ENCODE measurements at places on chromosomes 11 and 22. TPM values are rescaled to one million over a fixed set of nuclear protein-coding genes. Genes with fewer than 3 reads are reported as not detected.
A peak's percentile ranks its signal among the peaks of the same experiment; 100 is the strongest.

- H3K4me1 ChIP-seq: no peaks in the 10 kb centered on the region
- H3K36me3 ChIP-seq: no peaks in the 10 kb centered on the region
- H3K4me3 ChIP-seq: no peak overlapping the region
- H3K27me3 ChIP-seq: peaks cover 2% of the 10 kb centered on the region
- no peak overlapping the region for H3K27ac ChIP-seq
- DNase-seq: no peak
Observed at GRCh38 chr22:19680911-19681862, 33.1 kb upstream of the SEPTIN5 start.

DNA sequence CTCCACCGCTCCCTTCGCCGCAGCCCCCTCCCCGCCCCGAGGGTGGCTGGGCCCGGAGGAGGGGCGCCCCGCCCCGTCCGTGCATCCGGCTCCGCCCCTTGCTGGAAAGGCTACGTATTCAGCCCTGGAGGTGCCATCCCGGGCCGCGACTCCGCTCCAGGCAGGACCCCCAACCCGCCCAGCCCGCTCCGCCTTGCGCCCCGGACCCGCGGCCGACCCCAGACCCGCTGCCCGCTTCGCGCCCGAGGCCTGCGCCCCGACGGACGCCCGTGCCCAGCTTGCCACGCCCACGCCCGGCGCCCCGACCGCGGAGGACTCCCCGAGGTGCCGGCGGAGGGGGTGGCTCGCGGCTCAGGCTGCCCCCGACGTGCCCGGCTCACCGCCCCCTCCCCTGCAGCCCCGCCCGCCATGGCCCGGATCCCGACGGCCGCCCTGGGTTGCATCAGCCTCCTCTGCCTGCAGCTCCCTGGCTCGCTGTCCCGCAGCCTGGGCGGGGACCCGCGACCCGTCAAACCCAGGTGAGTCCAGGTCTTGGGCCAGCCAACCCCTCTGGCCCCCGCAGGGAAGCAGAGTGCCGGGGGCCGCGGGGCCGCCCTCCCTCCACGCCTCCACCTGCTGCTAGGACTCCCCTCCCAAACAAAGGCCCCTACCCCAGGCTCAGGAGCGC lies at the start of gene ADM2:
Gene ADM2 (plus strand): TSS at position 104 of the 667 bp plus-strand sequence. CDS start 305 bp downstream, at position 409.
- H3K4me1 ChIP-seq: peaks cover 14% of the 10 kb centered on the region
- H3K4me3 ChIP-seq: peak within 1 kb of the TSS; percentile 52
- no peak within 1 kb of the TSS for H3K27ac ChIP-seq
- H3K27me3 ChIP-seq: peaks cover 29% of the 10 kb centered on the region

DNA sequence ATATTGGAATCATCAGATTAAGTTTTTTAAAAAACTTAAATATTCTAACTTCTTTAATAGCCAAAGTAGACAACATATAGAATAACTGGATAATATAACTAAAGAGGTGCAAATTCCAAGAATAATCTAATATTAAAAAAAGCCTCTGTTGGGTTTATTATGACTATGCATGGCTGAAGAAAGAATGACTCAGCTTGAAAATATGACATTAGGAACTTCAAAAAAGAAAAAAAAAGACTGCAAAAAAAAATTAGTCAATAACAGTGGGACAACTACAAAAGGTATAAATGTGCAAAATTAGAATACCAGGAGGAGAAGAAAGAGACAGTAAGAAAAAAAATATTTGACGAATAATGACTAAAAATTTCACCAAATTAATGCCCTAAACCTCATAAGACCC lies 1178.0 kb downstream of the JRKL start:
- H3K27me3 ChIP-seq: no peaks in the 10 kb centered on the region
- H3K4me1 ChIP-seq: no peaks in the 10 kb centered on the region
- DNase-seq: no peak
- no peak overlapping the region for H3K27ac ChIP-seq

- H3K27ac ChIP-seq: no peak overlapping the region
- no peaks in the 10 kb centered on the region for H3K4me1 ChIP-seq
- H3K4me3 ChIP-seq: no peak overlapping the region
- H3K27me3 ChIP-seq: no peaks in the 10 kb centered on the region
- H3K36me3 ChIP-seq: no peaks in the 10 kb centered on the region
- DNase-seq: no peak
Observed at GRCh38 chr22:24101966-24102365, 79.3 kb upstream of the SUSD2 start.

GRCh38 chr11:128830290-128831173 lies 36.6 kb downstream of the KCNJ1 start:
- H3K4me3 ChIP-seq: no peak overlapping the region
- no peak overlapping the region for H3K27ac ChIP-seq
- no peaks in the 10 kb centered on the region for H3K4me1 ChIP-seq

DNA sequence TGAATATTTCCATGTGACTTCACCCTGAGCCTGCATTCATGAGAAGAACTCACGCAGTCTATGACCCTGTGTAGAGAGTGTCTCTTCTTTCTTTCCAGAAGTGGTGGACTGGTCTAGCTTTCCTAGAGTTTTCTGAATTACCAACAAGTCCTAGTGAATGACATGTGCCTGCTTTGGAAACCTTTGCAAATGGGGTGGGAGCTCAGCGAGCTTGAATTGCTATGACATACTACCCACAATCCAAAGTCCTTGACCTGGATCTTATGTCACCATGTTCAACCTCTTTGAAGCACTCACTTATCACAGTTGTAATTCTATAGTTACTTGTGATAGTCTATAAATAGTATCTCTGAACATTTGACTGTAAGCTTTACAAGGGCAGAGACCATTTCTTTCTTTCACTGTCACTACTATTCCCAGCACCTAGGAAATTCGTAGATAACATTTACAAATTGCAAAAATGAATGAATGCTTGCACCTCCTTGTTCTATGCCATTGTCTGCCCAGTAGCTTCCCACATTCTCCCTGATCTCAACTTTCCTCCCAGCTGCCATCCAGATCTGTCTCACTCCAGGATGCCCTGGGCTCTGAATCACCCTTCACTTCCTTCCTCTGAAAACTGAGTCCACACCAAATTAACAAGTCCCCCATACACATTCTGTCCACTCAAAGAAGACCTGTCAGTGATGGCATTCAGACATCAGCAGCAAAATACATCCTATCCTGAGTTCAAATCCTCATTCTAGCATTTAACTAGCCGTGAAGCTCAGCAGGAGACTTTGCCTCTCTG lies 201.9 kb upstream of the SESN3 start:
- H3K36me3 ChIP-seq: no peaks in the 10 kb centered on the region
- no peaks in the 10 kb centered on the region for H3K4me1 ChIP-seq
- H3K4me3 ChIP-seq: no peak overlapping the region
- H3K27me3 ChIP-seq: no peaks in the 10 kb centered on the region

DNA sequence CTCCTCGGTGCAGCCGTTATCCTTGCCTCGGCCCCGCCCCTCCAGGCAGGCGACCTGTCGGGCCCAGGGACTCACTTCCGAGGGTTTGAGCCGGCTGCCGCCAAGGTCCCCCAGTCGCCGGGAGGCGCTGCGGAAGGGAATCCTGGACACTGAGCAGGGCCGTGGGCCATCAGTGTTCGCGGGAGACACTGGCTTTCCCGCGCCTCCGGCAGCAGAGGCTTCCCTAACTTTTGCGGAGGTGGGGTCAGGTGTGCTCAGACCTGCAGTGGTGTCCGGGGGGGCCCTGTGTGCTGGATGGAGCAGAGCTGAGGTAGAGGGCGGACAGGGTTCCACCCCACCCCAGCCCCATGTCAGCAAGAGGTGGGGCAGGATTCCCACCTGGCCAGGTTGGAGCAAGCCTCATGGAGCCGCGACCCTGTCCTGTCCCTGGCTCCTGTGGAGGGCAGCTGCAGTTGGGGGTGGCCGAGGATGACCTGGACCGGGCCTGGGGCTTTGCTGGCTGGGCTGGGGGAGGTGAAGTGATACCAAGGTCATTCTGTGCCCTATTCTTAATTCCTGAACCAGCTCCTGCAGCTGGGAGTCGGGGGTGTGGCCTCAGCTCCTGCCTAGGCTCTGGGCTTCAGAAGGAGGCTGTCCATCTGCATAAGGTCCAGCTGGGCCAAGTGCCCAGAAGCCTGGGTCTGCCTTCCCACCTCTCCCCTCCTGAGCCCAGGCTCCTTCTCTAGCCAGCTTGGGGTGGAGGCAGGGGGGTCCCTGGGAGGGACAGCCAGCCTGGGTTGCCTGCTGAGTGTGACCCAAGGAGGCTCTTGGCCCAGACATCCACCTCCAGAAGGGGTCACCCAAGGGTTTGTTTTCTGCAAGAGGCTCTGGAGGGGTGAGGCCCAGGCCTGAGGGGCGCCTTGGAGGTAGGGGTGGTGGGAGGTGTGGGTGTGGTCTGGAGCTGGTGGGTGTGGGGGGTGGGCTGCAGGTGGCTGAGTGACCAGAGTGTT lies 8.4 kb downstream of the TSPAN4 start:
- no peaks in the 10 kb centered on the region for H3K36me3 ChIP-seq
- no peak for DNase-seq
- H3K27me3 ChIP-seq: peaks cover 4% of the 10 kb centered on the region
- H3K4me1 ChIP-seq: peaks cover 29% of the 10 kb centered on the region
- H3K4me3 ChIP-seq: no peak overlapping the region

- H3K27me3 ChIP-seq: no peaks in the 10 kb centered on the region
- no peak overlapping the region for H3K27ac ChIP-seq
- no peak overlapping the region for H3K4me3 ChIP-seq
Observed at GRCh38 chr22:46842606-46843005, 80.2 kb downstream of the TBC1D22A start.

DNA sequence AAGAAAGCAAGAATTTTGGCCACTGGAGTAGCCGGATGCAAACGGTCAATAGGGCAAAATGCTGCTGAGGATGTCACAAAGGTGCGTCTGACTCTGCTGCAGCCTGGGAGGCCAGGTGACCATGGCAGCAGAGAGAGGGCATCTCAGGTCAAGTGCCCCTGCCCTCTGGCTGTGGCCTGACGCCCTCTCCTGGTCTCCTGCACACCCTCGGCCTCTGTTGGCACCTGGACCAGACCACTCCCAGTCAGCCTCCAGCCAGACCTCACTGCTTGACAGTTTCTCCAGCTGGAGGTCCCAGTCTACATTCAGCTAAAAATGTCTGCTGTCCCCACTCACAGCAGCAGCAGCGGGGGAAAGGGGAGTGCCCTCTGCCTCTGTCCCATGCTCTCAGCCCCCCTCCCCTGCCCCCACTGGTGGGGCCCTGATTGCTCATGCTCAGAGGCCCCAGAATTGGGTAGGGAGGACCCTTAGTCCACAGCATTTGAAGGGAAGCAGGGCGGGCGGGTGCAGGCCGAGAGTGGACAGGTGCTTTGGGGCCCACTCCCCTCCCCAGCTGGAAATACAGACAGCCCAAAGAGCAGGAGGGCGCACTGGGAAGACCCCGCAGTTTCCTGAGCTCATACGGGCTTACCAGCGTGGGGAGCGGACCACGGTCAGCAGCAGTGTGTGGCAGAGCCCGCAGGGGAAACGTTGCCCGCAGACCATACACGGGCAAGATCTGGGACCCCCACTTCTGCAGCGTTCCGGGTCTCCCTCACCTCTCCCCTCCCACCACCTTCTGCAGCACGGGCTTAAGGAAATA lies 1.6 kb upstream of the BRSK2 start:
- no peak overlapping the region for H3K27ac ChIP-seq
- no peak overlapping the region for H3K4me3 ChIP-seq
- H3K4me1 ChIP-seq: peaks cover 10% of the 10 kb centered on the region
- no peak for DNase-seq
- H3K27me3 ChIP-seq: peaks cover 18% of the 10 kb centered on the region

GRCh38 chr11:124934862-124935547 lies 842 bp downstream of the HEPACAM start:
- no peak overlapping the region for H3K27ac ChIP-seq
- no peak overlapping the region for H3K4me3 ChIP-seq
- no peaks in the 10 kb centered on the region for H3K36me3 ChIP-seq
- H3K4me1 ChIP-seq: no peaks in the 10 kb centered on the region

GRCh38 chr11:106161775-106162634 lies 84.5 kb downstream of the AASDHPPT start:
- H3K4me3 ChIP-seq: no peak overlapping the region
- H3K4me1 ChIP-seq: peaks cover 17% of the 10 kb centered on the region
- peak overlapping the region; percentile 23 for H3K27ac ChIP-seq
- H3K36me3 ChIP-seq: no peaks in the 10 kb centered on the region
- no peaks in the 10 kb centered on the region for H3K27me3 ChIP-seq
- DNase-seq: no peak

DNA sequence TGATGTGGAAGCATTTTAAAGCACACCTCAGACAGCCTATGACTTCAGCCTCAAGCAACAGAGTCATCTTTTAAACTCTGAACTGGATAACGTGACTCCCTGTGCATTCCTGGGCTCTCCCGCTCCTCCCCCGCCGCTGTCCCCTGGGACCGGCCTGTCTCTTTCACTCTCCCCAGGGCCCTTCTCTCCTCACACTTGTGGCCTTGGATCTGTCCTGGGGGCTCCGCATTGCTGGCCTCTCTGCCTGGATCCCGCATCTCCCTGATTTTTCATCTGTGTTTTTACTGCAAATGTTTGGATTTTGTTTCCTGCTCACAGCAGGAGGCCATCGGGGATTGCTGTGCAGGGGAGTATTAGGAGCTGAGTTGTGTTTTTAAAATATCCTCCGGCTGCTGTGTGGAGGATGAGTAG lies 15.4 kb downstream of the C11orf24 start:
- no peak for DNase-seq
- H3K4me1 ChIP-seq: peaks cover 13% of the 10 kb centered on the region
- peak overlapping the region; percentile 34 for H3K27ac ChIP-seq
- no peak overlapping the region for H3K4me3 ChIP-seq
- H3K36me3 ChIP-seq: no peaks in the 10 kb centered on the region

- peaks cover 3% of the 10 kb centered on the region for H3K27me3 ChIP-seq
- no peak overlapping the region for H3K27ac ChIP-seq
- no peaks in the 10 kb centered on the region for H3K36me3 ChIP-seq
- DNase-seq: no peak
- no peak overlapping the region for H3K4me3 ChIP-seq
- no peaks in the 10 kb centered on the region for H3K4me1 ChIP-seq
Observed at GRCh38 chr22:48352086-48352911, 1475.4 kb downstream of the BRD1 start.

- no peak overlapping the region for H3K4me3 ChIP-seq
- no peaks in the 10 kb centered on the region for H3K27me3 ChIP-seq
- no peak overlapping the region for H3K27ac ChIP-seq
Observed at GRCh38 chr22:23225337-23225723, 45.0 kb downstream of the BCR start.

DNA sequence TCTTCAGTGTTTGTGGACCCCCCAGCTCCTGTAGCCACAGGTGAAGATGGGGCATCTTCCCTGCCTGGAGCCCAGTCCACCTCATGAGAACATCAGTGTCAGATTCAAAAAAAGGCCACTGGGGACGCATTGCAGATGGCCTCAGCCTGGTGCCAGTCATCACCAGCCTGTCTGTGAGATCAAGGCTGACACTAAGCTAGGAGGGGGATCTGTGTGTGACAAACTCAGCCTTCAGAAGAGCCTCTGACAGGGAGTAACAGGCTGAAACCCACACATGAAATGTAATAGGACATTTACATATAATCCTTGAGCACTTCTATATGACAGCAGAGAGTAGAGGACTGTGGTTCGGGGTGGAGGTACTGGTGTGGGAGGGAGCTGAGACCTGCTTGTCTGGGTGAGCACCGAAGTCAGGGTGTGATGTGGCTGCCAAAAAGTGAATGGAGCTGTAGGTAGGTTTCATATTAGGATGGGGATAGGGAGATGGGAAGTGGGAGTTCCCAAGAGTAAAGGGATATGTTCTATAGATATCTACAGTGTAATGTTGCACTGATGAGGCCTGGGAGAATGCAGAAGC lies 20.5 kb upstream of the CCDC134 start:
- no peaks in the 10 kb centered on the region for H3K27me3 ChIP-seq
- H3K36me3 ChIP-seq: no peaks in the 10 kb centered on the region
- no peak for DNase-seq
- no peaks in the 10 kb centered on the region for H3K4me1 ChIP-seq

The DYNC2H1 gene
- 5.6 TPM for polyA plus RNA-seq

The MADD gene
- polyA plus RNA-seq: 19.6 TPM

The UPK3A gene
- 71.5 TPM for polyA plus RNA-seq

The CDC42EP2 gene
- polyA plus RNA-seq: 35.0 TPM

The CNTF gene
- not detected for polyA plus RNA-seq

The CRYBB1 gene
- polyA plus RNA-seq: 0.79 TPM

The TMEM191B gene
- polyA plus RNA-seq: 8.0 TPM

The APOBEC3B gene
- 11.0 TPM for polyA plus RNA-seq

The PARVG gene
- polyA plus RNA-seq: 0.77 TPM

The CD3D gene
- polyA plus RNA-seq: 1.8 TPM

All from hepatocyte (in vitro differentiated cells).